Upper lobe of right lung (tissue), 1 donor: ENCODE measurements at places on chromosomes 2 and 18. TPM values are rescaled to one million over a fixed set of nuclear protein-coding genes. Genes with fewer than 3 reads are reported as not detected.

GRCh38 chr2:191691016-191691735, 13.2 kb downstream of the NABP1 start:
- no peak overlapping the region for H3K27ac ChIP-seq
- H3K36me3 ChIP-seq, result peaks cover 22% of the 10 kb centered on the region
- H3K27me3 ChIP-seq, result no peaks in the 10 kb centered on the region
- H3K4me3 ChIP-seq, result no peak overlapping the region

GRCh38 chr18:39685303-39685902, 2119.8 kb upstream of the CELF4 start:
- H3K36me3 ChIP-seq, result no peaks in the 10 kb centered on the region
- no peak for DNase-seq
- no peak overlapping the region for H3K27ac ChIP-seq
- no peak overlapping the region for H3K4me3 ChIP-seq
- H3K27me3 ChIP-seq, result no peaks in the 10 kb centered on the region
- H3K4me1 ChIP-seq, result no peaks in the 10 kb centered on the region

- DNase-seq, result no peak
- H3K27ac ChIP-seq, result peak overlapping the region; percentile 71
- no peaks in the 10 kb centered on the region for H3K36me3 ChIP-seq
- no peak overlapping the region for H3K4me3 ChIP-seq
Measured at GRCh38 chr2:121627525-121628050, 21.7 kb downstream of the CLASP1 start.

- H3K4me3 ChIP-seq, result no peak overlapping the region
- no peaks in the 10 kb centered on the region for H3K27me3 ChIP-seq
- H3K4me1 ChIP-seq, result peaks cover 11% of the 10 kb centered on the region
- H3K36me3 ChIP-seq, result no peaks in the 10 kb centered on the region
- peak overlapping the region; percentile 13 for H3K27ac ChIP-seq
- DNase-seq, result no peak
Measured at GRCh38 chr2:216216951-216217903, 108.1 kb downstream of the XRCC5 start.

DNA sequence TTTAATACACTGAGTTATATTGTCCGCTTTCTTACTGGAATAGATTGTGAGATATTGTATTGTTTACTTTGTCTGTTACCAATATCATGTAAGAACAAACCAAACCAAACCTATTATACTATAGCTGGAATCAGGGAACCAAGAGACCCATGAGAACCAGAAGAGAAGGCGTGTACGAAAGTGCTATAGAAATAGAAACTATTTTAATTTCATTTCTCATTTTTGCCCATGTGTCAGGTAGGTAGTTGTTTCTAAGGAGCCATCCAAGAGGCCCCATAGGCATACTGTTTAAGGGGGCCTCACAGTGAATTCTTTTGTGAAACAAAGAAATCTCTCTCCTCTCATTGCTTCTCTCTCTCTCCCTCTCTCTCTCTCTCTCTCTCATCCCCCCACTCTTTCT, 363.6 kb downstream of the RNF144A start:
- no peak overlapping the region for H3K4me3 ChIP-seq
- H3K4me1 ChIP-seq, result no peaks in the 10 kb centered on the region
- H3K27ac ChIP-seq, result no peak overlapping the region
- no peaks in the 10 kb centered on the region for H3K36me3 ChIP-seq
- H3K27me3 ChIP-seq, result no peaks in the 10 kb centered on the region

DNA sequence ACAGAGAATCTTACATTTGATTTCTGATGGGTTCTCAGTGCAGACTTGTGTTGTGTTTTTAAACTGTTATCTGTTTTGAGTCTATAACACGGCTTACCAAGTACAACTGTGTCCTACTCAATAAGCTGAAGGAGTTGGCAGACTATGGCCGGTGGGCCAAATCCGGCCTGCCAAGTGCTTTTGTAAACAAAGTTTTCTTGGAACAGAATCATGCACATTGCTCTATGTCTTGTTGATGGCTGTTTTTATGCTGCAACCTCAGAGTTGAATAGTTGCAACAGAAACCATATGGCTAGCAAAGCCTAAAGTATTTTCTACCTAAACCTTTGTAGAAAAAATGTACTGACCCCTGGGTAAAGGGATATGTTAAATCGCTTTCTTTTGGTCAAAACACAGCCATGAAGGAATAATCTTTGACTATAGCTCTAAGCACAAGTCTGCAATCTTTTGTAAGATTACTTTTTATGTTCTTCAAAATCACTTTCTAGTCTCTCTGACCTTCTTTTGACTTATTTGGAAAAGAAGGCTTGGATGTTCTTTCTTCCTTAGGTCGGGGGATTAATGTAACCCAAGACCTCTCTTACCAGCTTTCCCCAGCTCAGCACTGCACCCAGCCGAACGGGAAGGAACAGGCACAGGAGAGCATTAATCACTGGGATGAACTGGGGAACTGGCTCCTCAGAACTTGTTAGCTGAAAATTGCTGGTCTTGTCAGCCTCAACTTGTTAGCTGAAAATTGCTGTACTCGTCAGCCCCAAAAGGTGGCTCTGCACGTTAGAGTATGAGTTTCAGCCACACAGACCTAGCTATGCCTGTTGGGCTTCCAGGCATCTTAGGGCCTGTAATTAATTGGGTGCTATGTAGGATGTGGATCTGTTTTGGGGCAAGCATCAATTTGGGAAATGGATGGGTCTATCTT, 75.4 kb downstream of the CD8B2 start:
- H3K36me3 ChIP-seq, result no peaks in the 10 kb centered on the region
- H3K27me3 ChIP-seq, result no peaks in the 10 kb centered on the region
- H3K4me1 ChIP-seq, result peaks cover 7% of the 10 kb centered on the region
- H3K27ac ChIP-seq, result no peak overlapping the region

DNA sequence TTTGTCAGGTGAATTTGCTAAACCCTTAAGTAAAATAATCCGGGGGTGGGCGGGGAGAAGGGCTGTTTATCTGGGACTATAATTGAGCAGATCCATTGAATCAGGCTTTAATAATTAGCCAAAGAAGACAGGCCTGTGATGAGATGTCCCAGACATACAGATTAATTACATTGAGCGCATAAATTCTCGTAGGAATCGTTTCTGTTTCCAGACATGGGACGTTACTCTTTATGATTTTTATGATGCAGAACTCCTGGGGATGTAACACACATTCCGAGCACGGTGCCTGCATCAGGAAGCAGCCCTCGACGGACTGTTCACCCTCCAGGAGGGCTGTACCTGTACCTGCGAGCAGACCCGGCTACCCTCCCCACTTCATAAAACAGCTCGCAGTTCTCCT, 88.9 kb downstream of the SMIM21 start:
- no peaks in the 10 kb centered on the region for H3K27me3 ChIP-seq
- H3K36me3 ChIP-seq, result no peaks in the 10 kb centered on the region
- no peak overlapping the region for H3K4me3 ChIP-seq
- DNase-seq, result no peak
- no peaks in the 10 kb centered on the region for H3K4me1 ChIP-seq

DNA sequence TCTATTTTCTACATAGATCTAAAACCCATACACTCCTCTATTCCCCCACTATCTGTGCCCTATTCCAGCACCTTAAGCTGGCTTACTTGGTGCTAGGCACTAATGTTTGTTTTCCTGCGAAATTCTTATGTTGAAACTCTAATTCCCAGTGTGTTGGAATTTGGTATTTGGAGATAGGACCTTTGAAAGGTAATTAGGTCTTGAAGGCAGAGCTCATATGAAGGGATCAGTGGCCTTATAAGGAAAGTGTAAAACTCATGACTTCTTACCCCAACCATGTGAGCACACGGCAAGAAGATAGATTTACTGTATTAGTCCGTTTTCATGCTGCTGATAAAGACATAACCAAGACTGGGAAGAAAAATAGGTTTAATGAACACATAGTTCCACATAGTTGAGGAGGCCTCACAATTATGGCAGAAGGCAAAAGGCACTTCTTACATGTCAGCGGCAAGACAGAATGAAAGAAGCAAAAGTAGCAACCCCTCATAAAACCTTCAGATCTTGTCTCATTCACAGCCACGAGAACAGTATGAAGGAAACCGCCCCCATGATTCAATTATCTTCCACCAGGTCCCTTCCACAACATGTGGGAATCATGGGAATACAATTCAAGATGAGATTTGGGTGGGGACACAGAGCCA, 10.5 kb upstream of the LRATD1 start:
- no peaks in the 10 kb centered on the region for H3K36me3 ChIP-seq
- H3K27ac ChIP-seq, result no peak overlapping the region
- H3K4me1 ChIP-seq, result no peaks in the 10 kb centered on the region
- H3K27me3 ChIP-seq, result no peaks in the 10 kb centered on the region

GRCh38 chr18:38033282-38033681, 467.7 kb upstream of the CELF4 start:
- H3K27ac ChIP-seq, result no peak overlapping the region
- H3K27me3 ChIP-seq, result no peaks in the 10 kb centered on the region
- no peaks in the 10 kb centered on the region for H3K36me3 ChIP-seq

GRCh38 chr18:41751161-41751560, 203.9 kb upstream of the PIK3C3 start:
- H3K4me3 ChIP-seq, result no peak overlapping the region
- H3K36me3 ChIP-seq, result no peaks in the 10 kb centered on the region
- no peaks in the 10 kb centered on the region for H3K27me3 ChIP-seq
- H3K27ac ChIP-seq, result no peak overlapping the region
- no peaks in the 10 kb centered on the region for H3K4me1 ChIP-seq

DNA sequence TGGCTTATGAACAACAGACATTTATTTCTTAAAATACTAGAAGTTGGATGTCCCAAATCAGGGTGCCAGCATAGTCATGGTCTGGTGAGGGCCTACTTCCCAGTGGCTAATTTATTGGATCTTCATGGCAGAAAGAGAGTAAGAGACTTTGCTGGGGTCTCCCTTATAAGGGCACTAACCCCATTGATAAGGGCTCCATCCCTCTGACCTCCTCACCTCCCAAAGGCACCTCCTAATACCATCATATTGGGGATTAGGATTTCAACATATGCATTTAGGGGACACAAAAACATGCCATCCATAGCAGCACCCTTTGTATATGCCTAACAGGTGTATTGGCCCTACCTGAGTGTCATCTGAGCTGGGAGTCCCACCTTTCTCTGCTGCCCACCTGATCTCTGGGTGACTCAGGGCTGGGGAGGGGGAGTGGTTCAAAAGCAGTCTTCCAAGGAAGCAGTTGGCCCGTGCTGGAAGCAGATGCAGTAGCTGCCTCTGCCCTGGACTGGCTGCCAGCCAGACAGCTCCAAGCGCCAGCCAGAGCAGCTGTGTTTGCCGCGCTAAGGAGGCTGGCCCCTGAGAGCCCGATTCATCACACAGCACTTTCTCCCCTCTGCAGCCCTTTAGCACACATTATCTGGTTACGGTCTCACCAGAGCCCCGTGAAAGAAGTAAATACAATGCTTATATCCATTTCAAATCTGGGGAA, 84.6 kb downstream of the SMAD7 start:
- DNase-seq, result no peak
- no peak overlapping the region for H3K4me3 ChIP-seq
- H3K36me3 ChIP-seq, result no peaks in the 10 kb centered on the region
- H3K27ac ChIP-seq, result no peak overlapping the region

DNA sequence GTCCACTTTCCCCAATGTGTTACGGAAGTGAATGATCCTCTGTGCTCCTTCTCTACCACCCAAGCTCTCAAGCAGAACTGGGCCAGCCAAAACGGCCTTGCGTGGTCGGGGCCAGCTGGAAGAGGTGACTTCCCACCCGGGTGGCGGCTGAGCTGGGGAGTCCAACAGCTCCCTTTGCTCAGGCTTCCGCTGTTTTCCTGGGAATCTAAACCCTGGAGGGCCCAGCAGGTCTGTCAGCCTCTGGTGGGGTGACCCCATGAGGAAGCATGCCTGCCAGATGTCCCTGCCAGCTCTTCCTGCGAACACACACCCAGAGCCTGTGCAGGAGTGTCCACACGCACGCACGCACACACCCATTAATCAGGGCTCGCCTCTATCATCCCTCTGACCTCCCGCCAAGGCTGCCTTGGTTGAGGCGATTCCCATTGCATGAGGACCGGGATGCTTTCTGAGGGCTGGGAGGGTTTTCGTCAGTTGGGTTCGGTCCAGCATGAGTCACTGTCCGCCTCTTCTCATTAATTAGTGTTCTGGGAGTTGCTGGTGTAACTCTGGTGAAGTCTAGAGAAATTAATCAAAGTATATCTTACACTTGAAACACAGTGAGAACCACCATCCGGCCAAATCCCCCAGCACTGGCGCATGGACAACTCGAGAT, 90.6 kb downstream of the TWIST2 start:
- DNase-seq, result peak; percentile 67
- no peaks in the 10 kb centered on the region for H3K4me1 ChIP-seq
- H3K27ac ChIP-seq, result peak overlapping the region; percentile 42
- H3K36me3 ChIP-seq, result no peaks in the 10 kb centered on the region
- H3K27me3 ChIP-seq, result no peaks in the 10 kb centered on the region

- H3K27ac ChIP-seq, result no peak overlapping the region
- H3K4me1 ChIP-seq, result peaks cover 79% of the 10 kb centered on the region
- no peaks in the 10 kb centered on the region for H3K27me3 ChIP-seq
- no peak overlapping the region for H3K4me3 ChIP-seq
Measured at GRCh38 chr2:160384791-160385190, 108.8 kb downstream of the RBMS1 start.

DNA sequence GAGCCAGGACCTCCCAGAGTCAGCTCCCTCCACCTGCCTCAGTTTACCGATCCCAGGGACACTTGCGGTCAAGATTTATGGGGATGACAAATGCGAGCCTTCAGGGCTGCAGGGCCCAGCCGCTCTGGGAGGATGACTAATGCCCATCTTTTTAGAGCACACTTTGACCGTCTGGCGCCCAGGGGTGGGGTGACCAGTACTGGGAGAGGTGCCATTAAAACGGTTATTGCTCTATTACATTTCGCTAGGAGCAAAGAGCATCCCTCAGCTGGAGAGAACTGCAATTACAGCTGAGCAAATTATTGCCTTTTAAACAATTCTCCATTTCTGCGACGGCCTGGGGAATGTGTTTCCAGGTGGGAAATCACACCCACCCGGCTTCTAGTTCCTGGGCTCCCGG, 42.6 kb upstream of the HPCAL1 start:
- H3K27me3 ChIP-seq, result no peaks in the 10 kb centered on the region
- H3K4me1 ChIP-seq, result no peaks in the 10 kb centered on the region
- DNase-seq, result peak; percentile 21
- H3K36me3 ChIP-seq, result no peaks in the 10 kb centered on the region
- no peak overlapping the region for H3K4me3 ChIP-seq
- H3K27ac ChIP-seq, result no peak overlapping the region

UGT1A10 gene
- not detected for total RNA-seq

PTMA gene
- 744 TPM for total RNA-seq

SOX11 gene
- total RNA-seq, result 0.84 TPM

OSBPL6 gene
- total RNA-seq, result 2.6 TPM

ASTL gene
- not detected for total RNA-seq

FSIP2 gene
- total RNA-seq, result 0.29 TPM
